Caco-2 (cell line): ENCODE measurements at places on chromosomes 11 and 22. TPM values are rescaled to one million over a fixed set of nuclear protein-coding genes. Genes with fewer than 3 reads are reported as not detected.

GRCh38 chr11:11845071-11845470 is 3.3 kb downstream of the USP47 start:
- peaks cover 41% of the 10 kb centered on the region for H3K4me1 ChIP-seq
- no peak for DNase-seq
- H3K4me3 ChIP-seq, result no peak overlapping the region
- no peak overlapping the region for H3K27ac ChIP-seq

GRCh38 chr22:28832731-28833130 is 32.4 kb upstream of the XBP1 start:
- H3K4me1 ChIP-seq, result 0 out of 2 replicates have a peak, but pooled peaks cover 5% of the 10 kb centered on the region
- H3K36me3 ChIP-seq, result no peaks in the 10 kb centered on the region
- no peak overlapping the region for H3K4me3 ChIP-seq
- no peak for DNase-seq

DNA sequence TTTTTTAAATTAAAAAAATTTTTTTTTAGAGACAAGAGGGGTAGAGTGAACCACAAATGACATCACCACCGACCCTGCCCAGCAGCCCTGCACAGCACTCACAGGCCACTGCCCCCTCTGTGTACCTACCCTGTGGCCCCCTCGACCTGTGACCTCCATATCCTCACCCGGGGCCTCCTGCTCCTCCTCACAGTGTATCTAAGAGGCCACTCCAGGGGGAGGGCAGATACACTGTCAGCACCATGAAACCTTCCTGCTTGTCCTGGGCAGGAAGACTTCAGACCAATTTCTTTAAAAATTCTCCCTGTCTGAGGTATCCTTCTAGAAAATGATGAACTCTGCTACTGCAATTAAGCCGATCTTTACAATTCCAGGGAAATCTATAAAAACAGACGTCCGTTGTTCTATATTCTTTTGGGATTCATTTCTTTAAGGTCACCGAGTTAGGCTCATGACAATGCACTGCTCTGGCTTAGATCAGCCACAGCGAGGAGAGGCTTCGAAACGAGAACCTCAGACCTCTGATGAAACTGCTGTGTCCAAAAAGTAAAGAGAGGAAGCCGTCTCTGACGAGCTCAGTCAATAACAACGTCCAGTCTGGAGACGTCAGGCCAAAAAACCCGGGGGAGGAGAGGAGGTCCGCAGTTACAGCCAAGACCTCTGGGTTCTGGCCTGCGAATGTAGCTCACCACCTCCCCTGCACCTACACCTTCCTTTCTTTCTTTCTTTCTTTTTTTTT is 17.5 kb downstream of the NFAM1 start:
- H3K36me3 ChIP-seq, result no peaks in the 10 kb centered on the region
- no peak for DNase-seq
- no peak overlapping the region for H3K4me3 ChIP-seq
- no peak overlapping the region for H3K27ac ChIP-seq

DNA sequence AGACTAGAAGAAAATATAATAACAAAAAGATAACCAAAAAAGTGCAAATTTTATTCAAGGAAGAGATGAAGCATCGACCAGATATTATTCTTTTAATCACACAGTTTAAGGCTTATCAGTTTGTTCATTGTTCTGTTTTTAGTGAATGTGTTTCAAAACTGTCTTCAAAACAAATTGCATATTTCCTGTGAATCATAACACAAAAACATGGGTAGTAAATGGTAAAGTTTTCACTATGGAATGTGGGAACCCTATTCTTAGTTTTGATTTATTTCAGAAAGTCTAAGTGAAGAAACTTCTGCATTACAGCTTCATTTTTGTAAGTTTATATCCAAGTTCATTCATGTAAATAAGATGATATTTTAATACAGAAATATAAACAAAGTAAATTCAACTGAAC is 207.6 kb upstream of the LUZP2 start:
- H3K27me3 ChIP-seq, result no peaks in the 10 kb centered on the region
- H3K36me3 ChIP-seq, result no peaks in the 10 kb centered on the region
- DNase-seq, result no peak
- no peak overlapping the region for H3K4me3 ChIP-seq
- H3K4me1 ChIP-seq, result no peaks in the 10 kb centered on the region

DNA sequence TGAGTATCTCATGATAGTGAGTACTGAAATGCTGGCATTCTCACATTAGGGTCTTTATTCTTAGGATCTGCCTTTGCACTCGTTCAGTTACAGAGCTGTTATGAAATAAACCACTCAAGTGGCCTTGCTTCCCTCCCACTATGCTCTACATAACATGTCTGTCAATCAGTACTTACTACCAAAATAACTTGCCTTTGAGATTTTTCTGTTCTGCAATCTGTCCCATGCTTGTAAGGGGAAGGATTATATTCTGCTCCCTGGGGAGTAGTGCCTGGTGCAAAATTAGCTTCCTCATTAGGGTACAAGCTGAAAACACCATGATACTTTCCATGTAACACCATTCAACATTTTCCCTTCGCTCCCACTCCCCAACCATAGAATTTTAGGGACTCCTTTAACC is 1.9 kb upstream of the GRAP2 start:
- no peak overlapping the region for H3K27ac ChIP-seq
- no peaks in the 10 kb centered on the region for H3K4me1 ChIP-seq
- no peak overlapping the region for H3K4me3 ChIP-seq
- no peaks in the 10 kb centered on the region for H3K36me3 ChIP-seq
- no peaks in the 10 kb centered on the region for H3K27me3 ChIP-seq

GRCh38 chr11:68107689-68108088 is 13.5 kb downstream of the CHKA start:
- peak overlapping the region; percentile 59 for H3K27ac ChIP-seq
- H3K36me3 ChIP-seq, result peaks cover 3% of the 10 kb centered on the region; the same call in 1 of the 2 replicates
- H3K27me3 ChIP-seq, result no peaks in the 10 kb centered on the region
- DNase-seq, result no peak
- H3K4me1 ChIP-seq, result peaks cover 37% of the 10 kb centered on the region

- H3K27me3 ChIP-seq, result no peaks in the 10 kb centered on the region
- no peaks in the 10 kb centered on the region for H3K36me3 ChIP-seq
- peak overlapping the region; percentile 35 for H3K4me3 ChIP-seq
- peaks cover 6% of the 10 kb centered on the region; the same call in 1 of the 2 replicates for H3K4me1 ChIP-seq
These were observed 1.3 kb downstream of the SCARF2 start for GRCh38 chr22:20436307-20436767.

DNA sequence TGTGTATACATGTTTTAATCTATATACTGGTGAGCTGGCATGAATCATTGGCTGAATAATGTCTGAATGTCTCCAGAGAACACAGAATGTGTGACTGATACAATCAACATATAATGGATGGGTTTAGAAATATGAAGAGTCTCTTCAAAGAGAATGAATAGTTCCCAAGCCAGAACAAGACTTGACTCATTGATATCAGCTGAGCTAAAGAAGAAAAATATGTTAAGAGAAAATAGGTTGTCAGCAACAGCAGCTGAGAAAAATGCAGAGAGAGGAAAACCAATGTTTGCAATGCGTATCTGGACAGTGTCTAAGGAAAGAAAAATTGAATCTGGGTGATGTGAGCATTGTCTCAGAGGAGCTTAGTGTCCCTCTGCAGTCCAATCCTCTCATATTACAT is 1281.8 kb upstream of the TENM4 start:
- H3K4me1 ChIP-seq, result no peaks in the 10 kb centered on the region
- no peak overlapping the region for H3K27ac ChIP-seq
- H3K4me3 ChIP-seq, result no peak overlapping the region
- H3K36me3 ChIP-seq, result no peaks in the 10 kb centered on the region
- no peak for DNase-seq
- H3K27me3 ChIP-seq, result no peaks in the 10 kb centered on the region

DNA sequence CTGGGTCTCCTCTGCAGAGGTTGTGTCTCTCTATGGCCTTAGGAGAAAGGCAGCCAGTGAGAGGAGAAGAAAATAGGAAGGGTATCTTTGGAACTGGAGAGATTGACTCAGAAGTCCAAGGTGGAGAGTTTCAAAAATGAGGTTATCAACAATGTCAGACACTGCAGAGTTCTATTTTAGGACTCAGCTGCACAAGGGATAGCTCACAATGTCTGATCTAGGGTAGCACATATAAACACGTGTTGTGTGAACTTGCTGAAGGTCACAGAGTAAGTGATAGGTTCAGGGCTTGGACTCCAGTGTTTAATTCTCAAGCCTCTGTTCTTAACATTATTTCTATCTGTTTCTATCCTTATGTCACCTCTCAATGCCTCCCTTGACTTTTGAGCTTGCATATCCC is 305.0 kb upstream of the LARGE1 start:
- no peak overlapping the region for H3K4me3 ChIP-seq
- no peak for DNase-seq
- H3K36me3 ChIP-seq, result no peaks in the 10 kb centered on the region
- H3K4me1 ChIP-seq, result no peaks in the 10 kb centered on the region
- no peak overlapping the region for H3K27ac ChIP-seq

DNA sequence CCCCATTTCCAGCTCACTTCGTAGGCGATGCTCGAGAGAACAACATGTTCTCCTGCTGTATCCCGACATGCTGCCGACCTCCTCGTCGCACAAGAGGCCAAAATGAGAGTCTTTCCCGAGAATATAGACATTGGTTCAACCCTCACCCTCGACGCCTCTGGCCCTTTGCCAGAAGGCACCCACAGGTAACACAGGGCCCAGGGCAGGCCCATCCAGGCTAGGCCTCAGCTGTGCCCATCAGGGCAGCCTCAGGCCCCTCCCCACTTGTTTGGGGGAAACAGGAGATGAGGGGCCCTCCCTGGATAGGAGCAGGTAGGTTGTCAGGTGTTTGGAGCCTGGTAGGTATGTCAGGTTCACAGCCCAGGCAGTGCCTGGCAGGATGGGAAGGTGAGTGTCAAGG is 2.7 kb upstream of the RGL4 start:
- no peaks in the 10 kb centered on the region for H3K4me1 ChIP-seq
- no peaks in the 10 kb centered on the region for H3K27me3 ChIP-seq
- no peak overlapping the region for H3K4me3 ChIP-seq
- no peak overlapping the region for H3K27ac ChIP-seq
- peaks cover 3% of the 10 kb centered on the region for H3K36me3 ChIP-seq

GRCh38 chr11:33598426-33599069 is 102.1 kb downstream of the C11orf91 start:
- no peak for DNase-seq
- no peak overlapping the region for H3K27ac ChIP-seq

GRCh38 chr11:96197801-96198701 is 144.9 kb downstream of the MAML2 start:
- H3K36me3 ChIP-seq, result no peaks in the 10 kb centered on the region
- no peak overlapping the region for H3K4me3 ChIP-seq
- H3K27ac ChIP-seq, result peak overlapping the region; percentile 1
- no peak for DNase-seq

GRCh38 chr11:106986261-106986660 is 32.0 kb downstream of the GUCY1A2 start:
- no peak overlapping the region for H3K27ac ChIP-seq
- no peaks in the 10 kb centered on the region for H3K36me3 ChIP-seq
- no peaks in the 10 kb centered on the region for H3K4me1 ChIP-seq
- no peak overlapping the region for H3K4me3 ChIP-seq

DNA sequence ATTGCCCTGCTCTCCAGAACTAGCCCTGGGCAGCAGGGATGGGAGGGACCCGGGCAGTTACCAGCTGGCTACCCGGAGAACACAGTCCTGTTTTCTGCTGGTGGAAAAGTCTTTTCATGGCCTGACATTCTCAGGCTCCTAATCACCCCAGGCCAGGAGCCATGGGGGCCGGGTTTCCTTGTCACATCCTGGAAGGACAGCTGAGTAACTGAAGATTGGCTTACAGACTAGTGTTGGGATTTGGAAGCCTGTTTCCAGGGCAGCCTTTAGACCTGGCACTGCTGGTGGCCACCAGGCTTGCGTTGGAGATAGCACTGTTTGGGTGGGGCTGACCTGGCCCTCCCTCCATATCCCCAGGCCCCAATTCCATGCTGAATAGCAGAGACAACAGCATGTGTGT is 349.0 kb downstream of the CTTN start:
- H3K27me3 ChIP-seq, result no peaks in the 10 kb centered on the region
- H3K4me3 ChIP-seq, result no peak overlapping the region
- no peak overlapping the region for H3K27ac ChIP-seq
- no peaks in the 10 kb centered on the region for H3K36me3 ChIP-seq
- peaks cover 11% of the 10 kb centered on the region; the same call in 1 of the 2 replicates for H3K4me1 ChIP-seq

DNA sequence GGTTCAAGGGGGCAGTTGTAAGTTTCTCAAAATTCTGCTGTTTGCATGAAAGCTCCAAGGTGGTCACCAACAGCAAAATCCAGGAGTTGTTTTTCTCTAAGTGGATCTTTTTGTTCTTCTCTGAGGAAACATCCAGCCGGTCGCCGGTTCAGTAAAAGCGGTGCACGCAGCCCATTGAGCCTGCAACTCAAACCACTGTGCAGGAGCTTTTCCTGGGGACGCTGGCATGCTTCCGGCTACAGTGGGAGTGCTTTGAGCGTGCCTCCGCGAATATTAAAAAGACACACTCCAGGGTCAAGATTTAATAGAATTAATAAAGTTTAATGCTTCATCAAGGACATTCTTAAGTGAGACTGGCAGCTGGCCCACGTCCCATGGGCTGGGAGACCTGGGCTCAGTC is 25.4 kb downstream of the IGF2 start:
- H3K27ac ChIP-seq, result no peak overlapping the region
- H3K4me3 ChIP-seq, result no peak overlapping the region
- DNase-seq, result no peak
- H3K4me1 ChIP-seq, result no peaks in the 10 kb centered on the region

- no peaks in the 10 kb centered on the region for H3K27me3 ChIP-seq
- no peak overlapping the region for H3K27ac ChIP-seq
- DNase-seq, result no peak
These were observed 189.5 kb downstream of the TBC1D22A start for GRCh38 chr22:46951973-46952372.

DNA sequence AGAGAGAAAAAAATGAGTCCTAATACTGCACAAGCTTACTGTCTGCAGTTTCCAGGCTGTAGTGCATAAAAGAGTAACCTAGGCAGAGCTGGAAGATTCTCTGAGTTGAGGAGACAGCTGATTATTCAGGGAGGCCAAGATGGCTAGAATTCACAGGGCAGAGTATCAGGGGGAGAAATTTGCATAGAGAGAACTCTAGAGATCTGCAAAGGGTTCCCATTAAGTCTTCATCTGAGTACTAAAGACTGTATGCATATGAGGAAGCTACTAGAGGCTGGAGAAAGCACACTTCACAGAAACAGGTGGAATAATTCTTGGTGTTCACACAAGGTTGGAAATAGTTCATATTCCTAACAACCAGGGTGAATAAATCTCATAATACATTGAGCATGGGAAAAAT is 66.6 kb upstream of the RRAS2 start:
- no peak for DNase-seq
- peaks cover 19% of the 10 kb centered on the region for H3K4me1 ChIP-seq
- no peak overlapping the region for H3K27ac ChIP-seq
- no peaks in the 10 kb centered on the region for H3K27me3 ChIP-seq
- no peaks in the 10 kb centered on the region for H3K36me3 ChIP-seq
- no peak overlapping the region for H3K4me3 ChIP-seq

Gene C1QTNF4
- 0.63 and 0.75 TPM in 2 replicates for total RNA-seq

Gene TMEM191B
- 8.6 and 9.6 TPM in 2 replicates for total RNA-seq

Gene PDE2A
- 1.2 and 1.4 TPM in 2 replicates for total RNA-seq
